GM04504 (cell line): ENCODE measurements at places on chromosomes 11 and 22.
A peak's percentile ranks its signal among the peaks of the same experiment; 100 is the strongest.

DNA sequence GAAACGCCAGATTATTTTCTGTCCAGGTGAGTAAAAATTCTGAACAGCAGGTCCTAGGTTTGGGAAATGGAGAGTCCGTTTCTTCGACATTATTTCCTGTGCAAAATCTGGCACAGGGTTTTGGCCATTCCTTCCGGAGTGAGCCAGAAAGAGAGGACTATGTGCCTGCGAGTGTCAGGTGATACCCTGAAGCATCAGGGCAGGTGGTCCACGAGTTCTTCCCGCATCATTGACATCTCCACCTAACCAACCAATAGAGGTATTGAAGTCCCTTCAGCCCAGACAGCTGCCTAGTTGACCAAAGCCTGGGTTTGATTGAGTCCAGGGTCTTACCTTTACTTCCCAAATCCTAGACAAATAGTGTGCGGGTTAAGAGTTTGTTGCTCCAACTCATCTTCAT, 808 bp downstream of the SNAP29 start:
- DNase-seq, result no peak

GRCh38 chr11:123091506-123091905, 29.6 kb upstream of the HSPA8 start:
- no peak for DNase-seq

- no peak for DNase-seq
These were observed 40.3 kb upstream of the TSKU start for GRCh38 chr11:76742902-76743301.

GRCh38 chr11:3667149-3668035, 3.8 kb downstream of the CHRNA10 start:
- no peak for DNase-seq

DNA sequence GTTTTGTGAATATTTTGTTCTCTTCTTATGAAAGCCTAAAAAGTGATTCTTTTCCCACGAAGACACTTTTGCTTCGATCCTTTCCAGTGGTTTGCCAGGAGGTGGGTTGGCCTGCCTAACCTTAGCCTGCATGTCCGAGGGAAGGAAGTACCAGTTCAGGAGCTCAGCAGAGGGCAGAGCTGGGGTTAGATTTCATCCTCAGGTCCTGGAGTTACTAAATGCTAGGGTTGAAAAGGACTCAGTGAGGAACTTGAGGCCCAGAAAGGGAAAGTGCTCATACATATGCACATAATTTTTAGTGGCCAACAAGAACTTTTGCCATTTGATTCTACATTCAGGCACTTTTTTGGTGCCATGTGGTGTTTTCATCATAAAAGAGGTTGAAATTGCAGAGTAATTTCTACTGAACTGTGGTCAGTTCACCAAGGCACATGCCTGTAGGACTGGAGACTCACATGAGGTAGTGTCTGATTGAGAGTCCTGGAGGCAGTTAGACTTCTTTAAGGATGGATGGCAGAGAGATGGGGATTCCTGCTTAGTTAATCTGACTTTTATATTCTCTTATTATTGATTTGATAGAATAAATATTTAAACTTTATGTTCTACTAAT, 36.7 kb downstream of the NCAM1 start:
- no peak for DNase-seq

DNA sequence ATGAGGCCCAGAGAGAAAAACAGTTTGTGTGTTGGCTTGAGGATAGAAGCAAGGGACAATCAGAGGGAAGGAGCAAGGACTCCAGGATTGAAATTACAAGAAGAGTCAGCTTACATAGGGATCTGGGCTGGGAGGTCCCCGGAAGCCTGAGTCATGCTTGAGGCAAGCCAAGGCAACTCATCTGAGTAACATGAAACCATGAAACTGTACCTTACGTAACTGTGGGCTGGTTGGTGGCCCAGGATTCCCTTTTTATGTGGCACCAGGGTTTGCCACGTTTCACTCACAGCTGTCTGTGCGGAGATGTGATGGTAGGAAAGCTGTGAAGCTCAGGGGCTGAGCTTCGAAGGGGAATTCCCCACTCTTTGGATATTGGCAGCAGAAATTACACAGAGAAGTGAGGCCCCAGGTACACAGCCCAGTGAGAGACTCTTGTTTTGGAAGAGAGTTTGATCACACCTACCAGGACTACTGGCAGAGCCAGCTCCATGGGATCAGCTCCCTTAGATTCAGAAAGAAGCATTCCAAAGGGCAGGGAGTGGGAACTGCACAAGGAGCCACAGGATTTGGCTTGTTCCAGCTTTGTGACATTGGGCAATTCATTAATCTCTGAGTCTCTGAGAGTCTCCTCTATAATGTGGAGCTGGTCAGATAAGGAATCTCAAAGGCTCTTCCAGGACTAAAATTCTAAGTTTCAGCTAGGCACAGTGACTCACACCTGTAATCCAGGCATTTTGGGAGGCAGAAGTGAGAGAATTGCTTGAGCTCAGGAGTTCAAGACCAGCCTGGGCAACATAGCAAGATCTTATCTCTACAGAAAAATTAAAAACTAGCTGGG, 7.8 kb downstream of the SLC5A1 start:
- DNase-seq, result peak; percentile 71

DNA sequence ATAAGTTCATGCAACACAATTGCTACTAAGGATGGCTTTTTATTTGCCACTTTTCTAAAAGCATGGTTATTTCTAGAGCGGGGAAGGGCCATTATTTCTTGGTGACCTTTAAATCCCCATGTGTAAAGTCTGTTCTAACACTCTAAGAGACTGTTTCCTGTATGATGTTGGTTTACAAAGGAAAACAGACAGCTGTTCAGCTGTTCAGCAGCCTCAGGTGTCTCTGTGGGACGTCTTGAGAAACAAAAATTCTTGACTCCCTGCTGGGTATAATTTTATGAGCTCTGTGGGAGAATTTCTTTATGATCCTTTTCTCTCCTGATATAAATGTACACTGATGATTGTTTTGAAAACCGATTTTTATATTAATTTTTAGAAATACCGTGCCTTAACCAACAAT, 13.9 kb downstream of the MUC15 start:
- DNase-seq, result no peak

- DNase-seq, result no peak
These were observed 13.2 kb upstream of the ADA2 start for GRCh38 chr22:17232406-17232805.

- no peak for DNase-seq
These were observed 5.2 kb downstream of the CAPN5 start for GRCh38 chr11:77071671-77072605.

- no peak for DNase-seq
These were observed 404 bp upstream of the RELT start for GRCh38 chr11:73375830-73376159.

DNA sequence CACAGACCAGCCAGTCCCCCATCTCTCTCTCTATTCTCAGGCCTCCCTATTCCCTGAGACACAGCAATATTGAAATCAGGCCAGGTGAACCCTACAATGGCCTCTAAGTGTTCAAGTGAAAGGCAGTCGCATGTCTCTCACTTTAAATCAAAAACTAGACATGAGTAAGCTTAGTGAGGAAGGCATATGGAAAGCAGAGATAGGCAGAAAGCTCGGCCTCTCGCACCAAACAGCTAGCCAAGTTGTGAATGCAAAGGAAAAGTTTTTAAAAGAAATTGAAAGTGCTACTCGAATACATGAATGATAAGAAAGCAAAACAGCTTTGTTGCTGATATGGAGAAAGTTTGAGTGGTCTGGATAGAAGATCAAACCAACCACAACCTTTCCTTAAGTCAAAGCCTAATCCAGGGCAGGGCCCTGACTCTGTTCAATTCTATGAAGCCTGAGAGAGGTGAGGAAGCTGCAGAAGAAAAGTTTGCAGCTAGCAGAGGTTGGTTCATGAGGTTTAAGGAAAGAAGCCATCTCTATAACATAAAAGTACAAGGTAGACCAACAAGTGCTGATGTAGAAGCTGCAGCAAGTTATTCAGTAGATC, 19.8 kb upstream of the MPZL2 start:
- no peak for DNase-seq

GRCh38 chr22:44586999-44587736, 89.1 kb upstream of the RTL6 start:
- no peak for DNase-seq

DNA sequence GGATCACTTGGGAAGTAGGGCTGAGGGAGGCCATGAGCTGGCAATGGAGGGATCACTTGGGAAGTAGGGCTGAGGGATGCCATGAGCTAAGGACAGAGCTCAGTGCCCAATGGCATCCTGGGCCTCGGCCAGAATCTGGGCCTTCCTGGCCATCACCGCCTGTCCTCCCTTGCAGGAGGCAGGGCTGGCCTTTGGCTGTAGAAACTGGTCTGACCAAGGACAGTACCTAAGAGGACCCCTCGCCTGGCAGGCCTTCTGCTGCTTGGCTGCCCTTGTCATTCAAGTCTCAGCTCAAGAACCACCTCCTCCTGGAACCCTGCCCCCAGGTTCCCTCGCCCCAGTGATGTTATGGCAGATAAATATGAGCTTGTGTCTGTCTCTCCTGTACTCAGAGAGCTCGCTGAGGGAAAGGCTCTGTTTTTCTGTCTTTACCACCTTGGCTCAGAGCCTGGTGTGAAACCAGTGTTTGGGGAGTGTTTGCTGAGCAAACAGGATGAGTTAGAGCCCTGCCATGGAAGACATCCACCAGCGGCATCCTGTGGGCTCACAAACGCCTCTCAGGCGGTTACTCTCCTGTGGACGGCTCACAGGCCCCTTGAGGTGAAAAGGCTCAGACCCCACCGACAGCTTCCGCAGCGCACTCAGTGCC, 19.3 kb upstream of the RASL10A start:
- DNase-seq, result no peak

DNA sequence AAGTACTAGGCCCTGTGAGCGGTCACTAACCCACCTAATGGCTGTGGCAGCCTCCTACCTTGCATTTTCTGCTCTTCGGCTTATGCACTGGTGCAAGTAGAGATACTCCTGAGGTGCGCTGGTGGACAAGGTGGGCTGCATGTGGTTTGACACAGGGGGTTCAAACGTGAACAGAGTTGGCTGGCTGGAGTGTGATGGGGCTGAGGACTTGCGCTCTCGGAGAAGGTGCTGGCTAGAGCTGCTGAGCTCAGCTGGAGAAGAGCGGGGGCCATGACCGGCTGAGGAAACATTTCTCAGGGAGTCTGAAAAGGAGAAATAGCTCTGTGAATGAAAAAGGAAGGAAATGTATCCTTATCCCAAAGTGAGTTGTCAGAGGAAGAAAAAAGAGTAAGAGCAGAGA, 61.4 kb downstream of the USP35 start:
- DNase-seq, result no peak

DNA sequence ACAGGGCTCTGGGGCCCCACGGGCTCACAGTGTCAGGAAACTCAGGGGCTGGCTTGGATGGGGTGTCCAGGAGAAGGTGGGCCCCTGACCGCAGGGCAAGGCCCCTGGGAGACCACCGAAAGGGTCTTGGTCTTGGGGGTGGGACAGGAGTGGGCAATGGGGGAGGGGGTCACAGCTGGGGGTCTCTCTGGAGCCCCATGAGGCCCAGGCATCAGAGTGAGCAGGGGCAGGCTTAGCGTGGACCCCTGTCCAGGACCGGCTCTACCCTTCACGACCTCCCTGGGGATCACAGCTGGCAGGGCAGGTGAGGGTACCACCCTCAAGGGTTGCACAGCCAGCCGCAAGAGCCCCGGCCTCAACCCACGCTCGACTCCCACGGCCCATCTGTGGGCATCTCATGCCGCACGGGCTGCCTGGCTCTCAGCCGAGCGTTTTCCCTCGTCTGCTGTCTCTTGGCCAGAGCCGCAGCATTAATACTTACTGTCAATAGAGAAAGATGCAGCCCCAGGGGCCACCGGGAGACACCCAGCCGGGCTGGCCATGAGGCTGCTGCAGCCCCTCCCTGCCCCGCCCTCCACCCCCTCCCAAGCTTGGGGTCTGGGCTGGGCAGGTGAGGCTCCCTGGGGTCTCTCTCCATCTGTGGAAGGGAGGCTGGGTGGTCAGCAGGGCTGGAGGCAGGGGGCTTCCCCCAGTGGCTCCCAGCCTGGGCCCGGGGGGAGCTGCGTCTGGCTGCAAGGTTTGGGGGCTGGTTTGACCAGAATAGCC, 662 bp downstream of the MUC5B start:
- DNase-seq, result no peak

DNA sequence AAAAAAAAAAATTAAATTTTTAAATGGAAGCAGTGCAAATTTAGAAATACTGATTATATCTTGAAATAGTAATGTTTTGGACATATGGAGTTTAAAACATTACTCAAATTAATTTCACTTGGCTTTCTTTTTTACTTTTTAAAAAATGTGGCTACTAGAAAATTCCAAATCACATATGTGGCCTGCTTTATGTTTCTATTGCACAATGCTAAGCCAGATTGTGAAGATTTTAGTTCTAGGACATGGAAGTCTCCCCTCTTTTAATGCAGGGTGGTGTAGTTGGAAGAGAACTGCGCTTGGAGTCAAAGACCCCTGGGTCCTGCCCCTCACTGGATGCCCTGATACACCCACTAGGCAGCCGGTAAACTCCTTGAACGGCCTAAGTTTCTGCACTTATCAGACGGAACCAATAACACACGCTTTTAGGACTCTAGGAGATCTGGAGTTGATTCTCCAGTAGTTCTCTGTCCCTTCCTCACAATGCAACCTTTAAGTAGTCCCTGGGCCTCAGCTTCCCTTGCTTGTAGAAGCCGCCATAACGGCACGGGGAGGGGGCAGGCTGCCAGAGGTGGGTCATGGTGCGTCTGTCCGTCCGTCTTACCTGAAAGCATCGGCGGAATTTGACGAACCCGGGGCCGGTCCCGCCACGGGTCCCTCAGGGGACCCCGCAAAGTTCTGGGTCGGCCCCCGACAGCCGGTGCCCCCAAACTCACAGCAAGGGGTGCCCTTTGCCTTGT, 505 bp downstream of the FAM227A start:
- DNase-seq, result peak; percentile 8

DNA sequence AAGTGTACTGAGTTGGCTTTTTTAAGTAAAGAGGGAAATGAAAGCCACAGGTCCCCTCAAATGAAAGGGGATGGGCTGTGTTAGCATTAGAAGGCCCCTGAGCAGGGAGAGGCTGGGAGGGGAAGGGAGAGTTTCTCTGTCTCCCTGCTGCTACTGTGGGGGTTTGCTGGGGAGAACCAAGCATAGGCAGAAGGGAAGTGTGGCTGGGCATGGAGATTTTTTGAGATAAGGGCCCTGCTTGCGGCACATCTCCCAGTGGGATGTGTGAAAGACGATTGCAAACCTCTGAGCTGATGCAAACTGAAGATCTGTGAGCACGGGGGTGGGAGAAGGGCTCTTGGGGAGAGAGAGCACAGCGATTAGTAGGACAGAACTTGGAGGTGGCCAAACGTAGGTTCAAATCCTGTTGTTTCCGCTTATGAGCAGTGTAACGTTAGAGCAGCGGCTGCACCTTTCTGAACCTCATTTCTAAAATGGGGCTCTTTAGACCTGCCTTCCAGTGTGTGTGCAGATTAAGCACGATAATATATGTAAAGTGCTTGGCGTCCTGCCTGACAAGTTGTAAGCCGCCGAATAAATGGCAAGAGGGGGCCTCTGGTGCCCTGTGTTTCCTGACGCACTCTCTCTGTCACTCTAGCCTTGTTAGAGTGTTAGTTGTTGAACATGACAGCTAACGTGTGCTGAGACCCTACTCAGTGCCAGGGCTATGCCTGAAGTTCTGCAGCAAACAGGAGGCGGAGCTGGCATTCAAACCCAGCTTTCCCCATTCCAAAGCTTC, 122.3 kb downstream of the GRIK4 start:
- no peak for DNase-seq

- peak; percentile 84 for DNase-seq
These were observed 18.2 kb downstream of the TEAD1 start for GRCh38 chr11:12692229-12693075.

GRCh38 chr11:67442504-67443404, 522 bp downstream of the CORO1B start:
- DNase-seq, result no peak

- DNase-seq, result no peak
These were observed 44.1 kb upstream of the PRDM11 start for GRCh38 chr11:45102361-45102809.

GRCh38 chr22:19982991-19983578, 33.5 kb downstream of the ARVCF start:
- DNase-seq, result no peak

- DNase-seq, result no peak
These were observed 104.1 kb upstream of the E2F8 start for GRCh38 chr11:19344661-19345518.
